ENCODE measurements at places on chromosomes 1 and 21.

- DNase-seq, result no peak
Observed at GRCh38 chr1:91402023-91402422, 2.6 kb downstream of the HFM1 start.

DNA sequence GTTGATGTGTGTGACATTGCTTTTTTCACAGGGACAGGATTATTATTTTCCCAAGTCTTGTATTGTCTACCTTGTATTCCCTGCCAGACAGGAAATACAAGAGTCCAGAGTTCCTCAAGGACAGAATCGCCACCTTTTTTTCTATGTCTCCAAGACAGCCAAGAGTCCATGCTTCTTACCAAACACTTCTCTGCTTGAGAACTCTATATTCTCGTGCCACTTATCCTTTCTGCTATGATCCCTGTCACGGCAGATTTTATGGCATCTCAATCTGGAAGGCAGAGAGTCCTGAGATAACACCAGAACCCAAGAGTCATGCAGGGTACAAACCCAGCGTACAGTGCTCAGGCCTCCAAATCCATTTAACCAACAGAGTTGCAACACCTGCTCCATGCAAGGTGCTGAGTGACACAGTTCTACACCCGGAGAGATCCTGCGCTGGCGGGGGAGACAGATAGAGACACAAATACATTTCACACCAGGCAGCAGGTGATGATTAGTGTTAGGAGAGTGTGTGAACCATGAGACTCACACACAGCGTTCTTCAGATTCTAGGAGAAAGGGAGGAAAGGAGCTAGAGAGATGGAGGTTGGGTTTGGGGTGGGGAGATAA lies 107.6 kb downstream of the NAV1 start:
- no peak for DNase-seq

DNA sequence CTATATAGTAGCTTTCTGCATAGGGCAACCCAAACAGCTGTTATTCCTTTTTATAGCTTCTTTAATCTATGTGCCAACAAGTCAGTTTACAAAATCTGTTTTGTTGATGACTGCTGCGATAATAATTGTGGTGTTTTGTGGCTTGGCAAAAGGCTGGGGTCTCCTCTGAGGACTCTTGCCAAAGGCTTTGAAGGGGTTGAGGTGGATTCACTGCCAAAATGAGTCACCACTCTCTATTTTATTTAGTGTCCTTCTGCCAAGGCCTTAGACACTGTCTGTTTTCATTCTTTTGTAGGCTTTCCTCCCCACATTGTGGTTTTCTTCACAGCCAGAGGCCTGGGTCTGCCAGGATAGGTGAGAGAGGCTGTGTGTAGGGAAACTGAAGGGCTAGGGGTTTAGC lies 161.8 kb downstream of the NFIA start:
- DNase-seq, result no peak

DNA sequence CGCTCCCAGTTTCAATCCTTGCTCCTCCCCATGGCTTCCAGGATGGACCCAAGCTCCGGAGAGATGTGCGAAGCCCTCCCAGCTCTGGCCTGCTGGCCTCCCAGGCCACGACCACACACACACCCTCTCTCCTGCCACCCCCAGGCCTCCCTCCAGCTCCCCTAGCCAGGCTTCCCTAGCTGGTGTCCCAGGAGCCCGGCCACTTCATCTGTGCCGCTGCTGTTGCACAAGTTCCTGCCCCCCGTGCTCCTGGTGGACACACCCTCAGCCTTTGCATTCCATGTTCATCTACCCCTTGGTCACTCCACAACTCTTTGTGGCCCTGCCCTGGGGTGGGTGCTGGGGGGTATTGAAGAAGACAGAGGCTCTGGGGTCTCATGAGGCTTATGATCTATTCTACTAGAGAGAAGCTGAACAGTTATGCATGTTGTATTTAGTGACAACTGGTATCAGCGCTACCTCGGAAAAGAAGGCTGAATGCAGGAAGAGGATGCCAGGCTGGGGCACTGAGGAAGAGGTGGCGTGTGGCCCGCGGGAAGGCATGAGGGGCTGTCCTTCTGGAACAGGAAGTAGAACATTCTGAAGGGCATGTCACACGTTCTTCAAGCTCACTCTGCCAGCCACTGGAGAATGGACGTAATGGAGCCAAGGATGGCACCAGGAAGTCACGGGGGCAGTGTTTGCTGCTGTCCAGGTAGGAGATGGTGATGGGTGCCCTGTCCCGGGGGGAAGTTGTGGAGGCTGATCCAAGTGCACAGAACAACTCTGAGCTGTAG lies 172.4 kb downstream of the PSMG1 start:
- DNase-seq, result no peak

GRCh38 chr1:169348383-169349036 lies 19.1 kb downstream of the NME7 start:
- no peak for DNase-seq
